ENCODE measurements at places on chromosomes 3 and 15.

DNA sequence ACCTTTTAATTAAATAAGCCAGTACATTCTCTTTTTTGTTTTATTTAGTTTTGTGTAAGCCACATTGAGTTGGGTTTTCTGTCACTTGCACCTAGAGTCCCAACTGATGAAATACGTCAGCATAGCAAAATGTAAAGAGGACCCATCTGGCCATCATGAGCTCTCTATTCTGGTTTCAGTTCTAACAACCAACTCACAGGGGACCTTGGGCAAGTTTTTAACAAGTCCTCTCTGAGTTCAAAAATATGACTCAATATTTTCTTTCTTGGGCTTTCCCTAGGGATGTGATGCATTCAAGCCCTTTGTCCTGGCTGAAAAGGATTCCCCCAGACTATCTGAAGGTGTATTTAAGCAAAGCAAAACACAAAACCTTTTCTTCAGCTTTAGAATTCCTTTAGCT, 32.9 kb downstream of the PLCH1 start:
- no peak for DNase-seq

GRCh38 chr3:173823911-173824460, 426.4 kb downstream of the NLGN1 start:
- no peak for DNase-seq

DNA sequence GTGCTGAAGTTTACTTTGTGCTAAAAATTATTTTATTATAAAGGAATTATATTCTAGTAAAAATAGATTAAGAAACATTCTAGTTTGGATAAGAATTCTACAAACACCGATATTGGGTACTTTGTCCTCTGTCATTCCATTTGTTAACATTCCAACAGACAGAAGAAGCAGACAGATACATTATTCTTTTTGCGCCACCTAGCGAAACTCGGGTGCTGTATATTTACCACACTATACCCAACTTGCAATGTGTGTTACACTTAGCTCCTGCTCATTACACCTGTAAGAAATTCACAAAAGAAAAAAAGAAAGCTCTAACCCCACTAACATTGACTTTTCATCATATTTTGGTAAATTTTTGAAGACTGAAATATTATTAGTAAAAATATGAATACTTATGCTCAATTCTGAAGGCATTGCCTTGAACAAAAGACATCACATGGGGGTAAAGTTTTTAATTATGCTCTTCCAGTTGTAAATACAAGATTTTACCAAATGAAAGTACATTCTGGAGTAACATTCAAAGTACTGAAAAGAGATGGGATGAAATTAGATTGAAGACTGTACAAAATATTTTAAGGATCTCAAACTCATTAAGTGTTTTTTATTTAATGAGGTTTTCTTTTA, 136.5 kb upstream of the MLF1 start:
- DNase-seq, result peak; percentile 9

- DNase-seq, result no peak
Measured at GRCh38 chr3:63043631-63044030, 168.4 kb upstream of the CADPS start.

DNA sequence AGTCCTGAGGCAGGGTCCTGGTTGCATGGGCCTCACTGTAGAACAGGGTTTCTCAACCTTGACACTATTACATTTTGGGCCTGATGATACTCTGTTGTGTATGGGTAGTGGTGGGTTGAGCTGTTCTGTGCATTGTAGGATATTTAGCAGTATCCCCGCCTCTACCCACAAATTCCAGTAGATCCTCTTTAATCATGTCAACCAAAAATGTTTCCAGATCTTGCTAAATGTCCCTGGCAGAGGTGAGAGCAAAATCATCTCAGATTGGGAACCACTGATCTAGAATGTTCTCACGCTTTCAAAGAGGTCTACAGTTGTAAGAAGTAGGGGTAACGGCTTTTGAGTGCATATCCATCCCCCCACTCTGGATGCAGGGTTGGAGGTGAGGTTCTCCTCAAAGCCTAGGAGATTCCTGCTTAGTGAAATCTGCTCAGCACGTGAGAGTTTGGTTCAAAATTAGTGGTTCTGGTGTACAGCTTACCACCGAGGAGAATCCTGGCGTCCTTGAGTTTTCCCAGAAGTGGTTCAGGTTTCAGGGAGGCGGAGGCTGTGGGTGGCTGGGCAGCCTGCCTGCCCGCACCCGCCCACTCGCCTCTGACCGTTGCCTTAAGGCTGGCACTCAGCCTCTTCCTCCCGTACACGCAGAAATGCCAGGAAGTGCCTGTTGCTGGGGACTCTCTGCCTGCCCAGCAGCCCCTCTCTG, 5.3 kb downstream of the ACVR2B start:
- DNase-seq, result peak; percentile 73

GRCh38 chr3:129314386-129315222, 35.9 kb downstream of the HMCES start:
- DNase-seq, result peak; percentile 95

- no peak for DNase-seq
Measured at GRCh38 chr3:105610473-105610872, 243.8 kb downstream of the ALCAM start.

GRCh38 chr3:191762323-191762960, 301.5 kb downstream of the PYDC2 start:
- DNase-seq, result no peak

- DNase-seq, result peak; percentile 71
Measured at GRCh38 chr3:52385157-52385556, 59.7 kb downstream of the SEMA3G start.

DNA sequence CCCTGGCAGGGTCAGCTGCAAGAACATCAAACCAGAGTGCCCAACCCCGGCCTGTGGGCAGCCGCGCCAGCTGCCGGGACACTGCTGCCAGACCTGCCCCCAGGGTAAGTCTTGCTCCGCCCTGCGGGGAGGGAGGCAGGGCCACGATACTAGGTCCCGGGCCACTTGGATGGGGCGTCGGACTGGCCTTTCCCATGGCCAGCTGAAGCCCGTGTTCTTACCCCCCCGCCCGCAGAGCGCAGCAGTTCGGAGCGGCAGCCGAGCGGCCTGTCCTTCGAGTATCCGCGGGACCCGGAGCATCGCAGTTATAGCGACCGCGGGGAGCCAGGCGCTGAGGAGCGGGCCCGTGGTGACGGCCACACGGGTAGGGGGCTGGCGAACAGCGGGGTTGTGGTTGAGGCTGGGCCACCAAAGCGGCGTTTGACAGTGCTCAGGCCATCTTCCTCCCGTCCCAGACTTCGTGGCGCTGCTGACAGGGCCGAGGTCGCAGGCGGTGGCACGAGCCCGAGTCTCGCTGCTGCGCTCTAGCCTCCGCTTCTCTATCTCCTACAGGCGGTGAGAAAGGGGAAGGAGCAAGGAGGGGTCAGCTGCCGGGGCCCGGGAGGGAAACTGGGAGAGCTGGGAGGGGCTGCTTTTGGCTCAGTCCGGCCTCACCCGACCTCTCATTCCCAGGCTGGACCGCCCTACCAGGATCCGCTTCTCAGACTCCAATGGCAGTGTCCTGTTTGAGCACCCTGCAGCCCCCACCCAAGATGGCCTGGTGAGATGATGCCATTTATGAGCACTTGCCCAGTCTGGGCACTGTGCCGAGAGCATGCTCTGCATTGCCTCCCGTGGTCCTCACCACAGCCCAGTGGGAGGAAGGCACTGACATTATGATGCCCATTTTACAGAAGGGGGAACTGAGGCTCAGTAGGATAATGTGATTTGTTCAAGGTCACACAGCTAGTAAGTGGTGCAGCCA, 1.7 kb downstream of the CHRD start:
- DNase-seq, result no peak

DNA sequence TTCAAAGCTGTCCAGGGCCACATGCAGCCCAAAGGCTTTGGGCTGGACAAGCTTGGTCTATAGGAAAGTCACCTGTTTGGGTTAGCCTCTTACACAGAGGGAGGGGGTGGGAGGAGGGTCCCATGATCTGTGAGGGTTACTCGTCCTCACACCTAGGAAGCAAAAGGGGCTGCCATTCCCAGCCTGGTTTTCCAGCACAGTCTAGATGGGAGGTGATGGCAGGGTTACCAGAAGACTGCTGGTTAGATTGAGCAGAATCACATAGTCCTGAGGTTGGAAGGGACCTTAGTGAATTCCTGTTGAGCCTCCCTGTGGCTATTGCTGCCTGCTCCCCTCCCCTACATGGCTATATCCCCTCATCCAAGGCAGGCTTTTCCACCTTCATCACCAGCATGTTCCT, 101.8 kb downstream of the SEMA5B start:
- DNase-seq, result no peak

- no peak for DNase-seq
Measured at GRCh38 chr3:135228201-135228600, 433.1 kb downstream of the EPHB1 start.

- no peak for DNase-seq
Measured at GRCh38 chr3:111819927-111820326, 39.1 kb upstream of the PHLDB2 start.
